ENCODE measurements at places on chromosomes 2 and 18. TPM values are rescaled to one million over a fixed set of nuclear protein-coding genes. Genes with fewer than 3 reads are reported as not detected.

Gene STPG4
- not detected for total RNA-seq

Gene M1AP
- not detected for total RNA-seq

Gene RTTN
- 38.6 TPM for total RNA-seq

Gene POU3F3
- total RNA-seq: not detected

Gene GALNT13
- total RNA-seq: 0.45 TPM

Measured in fibroblast of the aortic adventitia (primary cell).